ENCODE measurements at places on chromosomes 11 and 22.

- DNase-seq: peak; percentile 38
Observed at GRCh38 chr22:17997456-17997855, 26.9 kb downstream of the MICAL3 start.

- no peak for DNase-seq
Observed at GRCh38 chr11:108960501-108960900, 295.6 kb downstream of the DDX10 start.

GRCh38 chr11:86518211-86518610 lies 143.5 kb downstream of the CCDC81 start:
- DNase-seq: no peak

DNA sequence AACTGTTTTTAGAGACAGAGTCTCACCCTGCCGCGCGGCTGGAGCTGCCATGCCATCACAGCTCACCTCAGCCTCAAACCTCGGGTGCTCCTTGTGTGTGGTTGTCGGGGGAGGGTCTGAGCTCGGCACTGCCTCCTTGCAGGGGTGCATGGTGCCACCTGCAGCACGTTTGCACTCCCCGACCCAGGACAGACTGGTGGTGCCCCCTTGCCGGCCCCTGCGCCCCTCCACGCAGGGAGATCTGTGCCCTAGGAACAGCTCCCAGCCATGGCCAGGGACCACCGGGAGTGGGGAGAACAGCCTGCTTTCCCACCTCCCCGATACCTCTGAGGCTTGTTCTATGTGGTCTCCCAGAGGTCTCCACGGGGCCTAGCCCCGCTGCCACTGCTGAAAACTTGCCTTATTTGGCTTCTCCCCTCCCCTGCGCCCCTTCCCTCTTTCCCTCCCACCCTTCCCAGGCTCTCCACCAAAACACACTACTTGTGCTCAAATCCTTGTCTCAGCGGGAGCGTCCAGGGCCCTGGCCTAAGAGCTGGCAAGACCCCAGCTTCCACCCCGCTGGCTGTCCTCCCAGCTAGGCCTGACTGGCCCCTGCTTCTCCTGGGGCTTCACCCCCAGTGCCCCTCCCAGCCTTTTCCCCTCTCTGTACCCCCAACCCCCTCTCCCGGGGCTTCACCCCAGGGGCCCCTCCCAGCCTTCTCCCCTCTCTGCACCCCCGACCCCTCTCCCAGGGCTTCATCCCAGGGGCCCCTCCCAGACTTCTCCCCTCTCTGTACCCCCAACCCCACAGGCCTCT lies 13.4 kb upstream of the TPCN2 start:
- DNase-seq: no peak

DNA sequence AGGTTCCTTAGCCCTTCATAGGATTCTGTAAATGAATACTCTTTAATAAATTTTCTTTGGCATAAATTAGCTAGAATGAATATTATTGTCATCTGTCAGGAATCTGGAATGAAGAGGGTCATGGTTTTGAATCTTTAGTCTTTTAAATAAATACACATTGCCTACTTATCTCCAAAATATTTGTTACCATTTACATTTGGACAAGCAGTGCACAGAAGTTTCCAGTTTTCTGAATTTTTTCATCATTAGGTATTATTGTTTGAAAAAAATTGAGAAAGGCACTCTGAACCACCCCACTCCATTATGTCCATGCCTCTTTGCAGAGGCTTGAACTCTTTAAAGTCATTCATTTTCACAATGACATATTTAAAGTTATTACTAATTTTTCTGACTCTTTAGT lies 549.0 kb upstream of the LUZP2 start:
- DNase-seq: no peak

DNA sequence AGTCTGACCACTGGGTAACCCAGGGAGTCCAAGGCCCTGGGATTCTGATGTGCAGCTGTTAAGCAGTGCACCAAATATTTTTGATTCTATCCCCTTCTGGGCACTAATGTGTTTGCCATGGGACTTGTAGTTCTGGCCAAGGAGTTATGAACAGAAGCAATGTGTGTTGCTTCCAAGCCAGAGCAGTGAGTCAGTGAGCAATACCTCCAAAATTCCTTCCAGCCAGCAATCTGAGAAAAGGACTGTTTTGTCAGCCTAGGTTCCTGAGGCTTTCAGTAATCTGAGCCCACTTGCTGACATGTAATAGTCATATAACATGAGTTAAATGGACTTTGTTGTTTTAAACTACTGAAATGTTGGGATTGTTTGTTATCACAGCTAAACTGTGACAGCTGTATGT lies 311.4 kb downstream of the NELL1 start:
- no peak for DNase-seq

DNA sequence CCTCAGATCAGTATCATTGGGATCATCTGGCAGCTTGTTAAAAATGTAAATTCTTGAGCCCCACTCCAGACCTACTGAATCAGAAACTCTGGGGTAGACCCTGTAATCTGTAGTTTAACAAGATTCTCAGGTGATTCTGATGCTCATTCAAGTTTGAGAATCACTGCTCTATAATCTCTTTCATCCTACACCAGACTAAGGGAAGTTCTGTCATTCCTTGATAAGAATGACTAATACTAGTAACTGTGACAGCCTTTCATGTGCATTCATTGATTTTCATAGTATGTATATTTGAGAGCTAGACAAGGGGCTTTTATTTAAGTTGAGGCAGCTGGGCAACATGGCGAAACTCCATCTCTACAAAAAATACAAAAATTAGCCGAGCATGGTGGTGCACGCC lies 30.0 kb downstream of the NAT10 start:
- DNase-seq: no peak

- no peak for DNase-seq
Observed at GRCh38 chr22:30031328-30031727, 48.9 kb upstream of the HORMAD2 start.

DNA sequence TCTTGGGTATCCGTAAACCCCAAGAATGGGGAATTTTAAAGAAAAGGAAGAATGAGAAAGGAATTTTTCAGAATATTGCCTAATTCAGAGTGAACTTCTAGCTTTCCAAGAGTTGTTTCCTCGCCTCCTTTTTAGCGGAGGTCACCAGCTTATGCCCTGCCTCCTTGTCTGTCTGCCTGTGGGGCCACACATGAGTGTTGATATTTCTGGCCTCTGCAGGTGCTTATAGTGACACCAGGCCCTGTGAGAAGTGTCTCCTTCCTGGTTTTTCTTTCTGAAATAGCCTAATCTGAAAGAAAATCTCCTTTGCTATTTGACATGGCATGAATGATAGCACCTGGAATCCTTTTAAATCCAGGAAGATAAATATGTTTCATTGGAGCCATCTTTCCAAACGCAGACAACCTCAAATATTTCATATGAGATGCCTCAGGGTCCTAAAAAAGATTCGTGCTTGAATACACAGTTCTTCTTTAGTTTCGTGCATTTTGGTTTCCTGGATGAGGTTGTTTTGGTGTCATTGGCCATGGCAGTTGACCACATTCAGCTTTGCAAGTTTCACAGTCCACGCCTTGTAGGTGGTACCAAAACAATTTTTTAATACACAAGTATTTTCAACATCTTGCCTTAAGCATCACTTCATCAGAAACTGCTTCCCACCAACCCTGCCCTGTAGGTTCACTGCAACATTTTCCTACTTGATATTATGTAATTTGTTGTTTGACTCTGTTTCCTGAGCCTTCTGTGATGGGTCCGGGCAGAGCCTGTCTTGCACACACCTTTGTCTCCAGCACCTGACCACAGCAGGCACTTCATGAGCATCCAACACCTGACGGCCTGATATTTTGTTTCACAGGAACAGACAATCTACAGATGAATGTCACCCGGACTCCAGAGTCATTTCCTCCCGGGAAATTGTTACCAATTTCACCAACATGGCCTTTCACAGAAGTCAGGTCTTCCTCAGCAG lies 159.4 kb downstream of the C11orf91 start:
- DNase-seq: no peak

DNA sequence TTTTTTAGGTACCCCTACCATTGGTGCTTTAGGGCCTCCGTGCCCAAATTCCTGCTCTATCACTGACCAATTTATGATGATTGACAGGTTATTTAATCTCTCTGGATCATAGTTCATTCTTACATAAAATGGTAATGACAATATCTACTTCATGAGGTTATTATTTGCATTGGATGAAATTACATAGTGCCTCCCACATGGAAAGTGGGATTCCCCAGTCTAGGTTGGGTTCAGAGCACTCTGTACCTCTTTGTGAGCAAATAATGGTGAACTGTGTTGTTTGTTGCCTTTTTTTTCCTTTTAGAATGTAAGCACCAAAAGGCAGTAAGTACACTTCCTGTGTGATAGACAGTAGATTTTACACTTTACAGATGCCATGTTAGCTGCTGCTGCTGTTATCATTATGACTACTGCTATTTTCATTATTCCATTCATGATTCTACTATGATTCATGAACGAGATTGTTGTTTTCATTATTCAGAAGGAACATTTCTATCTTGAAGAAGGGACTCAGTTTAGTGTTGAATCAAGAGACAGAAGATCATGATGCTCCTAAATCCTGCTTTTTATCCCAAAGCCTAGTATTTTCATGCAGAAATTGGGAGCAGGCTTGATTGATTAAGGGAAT lies 100.8 kb downstream of the ALX4 start:
- no peak for DNase-seq

DNA sequence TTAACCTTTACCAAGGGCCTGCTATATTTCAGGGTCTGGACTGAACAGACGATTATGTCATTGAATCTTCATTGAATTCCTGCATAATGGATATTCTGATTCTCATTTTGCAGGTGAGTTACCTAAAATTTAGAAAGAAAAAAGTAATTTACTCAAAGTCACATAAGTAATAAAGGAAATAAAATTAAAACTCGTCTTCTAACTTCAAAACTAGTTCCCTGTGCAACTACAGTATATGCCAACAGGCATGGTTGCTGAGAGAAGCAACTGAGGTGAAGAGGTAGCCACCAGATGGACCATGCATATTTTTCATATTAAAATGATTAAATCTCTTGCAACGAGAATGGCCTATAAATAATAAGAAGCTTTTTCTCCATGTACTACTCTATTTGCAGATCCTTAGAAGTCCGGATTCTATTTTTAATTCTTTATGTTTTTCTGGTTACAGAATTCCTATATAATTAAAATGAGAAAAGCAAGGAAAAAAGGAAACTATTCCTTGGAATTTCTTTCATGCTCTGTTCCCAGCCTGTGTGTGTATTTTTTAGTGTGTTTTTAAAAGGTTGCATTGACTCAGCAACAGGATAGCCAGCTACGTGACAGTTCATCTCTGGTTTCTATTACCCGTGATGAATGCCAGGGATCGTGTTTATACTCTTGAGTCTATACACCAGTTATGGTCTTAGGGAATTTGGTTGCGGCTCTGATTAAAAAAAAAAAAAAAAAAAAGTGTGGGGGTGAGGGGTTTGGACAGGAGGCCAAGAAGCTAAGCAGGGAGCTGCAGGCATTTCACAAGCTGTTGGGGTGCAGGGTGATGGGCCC lies 186.8 kb downstream of the ETS1 start:
- DNase-seq: no peak

- no peak for DNase-seq
Observed at GRCh38 chr11:554428-555226, 5.9 kb downstream of the LMNTD2 start.

GRCh38 chr11:26947379-26947844 lies 46.5 kb upstream of the FIBIN start:
- DNase-seq: peak; percentile 66

DNA sequence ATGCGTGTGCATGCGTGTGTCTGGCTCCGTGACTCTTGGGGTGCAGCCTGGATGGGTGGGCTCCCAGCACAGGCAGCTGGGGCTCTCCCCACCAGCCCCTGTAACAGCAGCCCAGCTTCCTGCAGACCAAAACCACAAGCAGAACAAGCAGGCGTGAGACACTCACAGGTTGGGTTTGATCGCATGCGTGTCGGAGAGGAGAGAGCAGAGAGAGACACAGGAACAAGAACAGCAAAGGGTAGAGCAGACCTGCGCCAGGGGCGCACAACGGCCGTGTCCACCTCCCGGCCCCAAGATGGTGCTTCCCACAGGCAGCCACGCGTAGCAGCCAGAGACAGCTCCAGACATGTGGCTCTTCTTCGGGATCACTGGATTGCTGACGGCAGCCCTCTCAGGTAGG lies at the start of gene CD6:
TSS of gene CD6 (plus strand) at position 161 of the 400 bp plus-strand sequence. CDS start at position 347, 186 bp downstream.
- no peak for DNase-seq

- DNase-seq: no peak
Observed at GRCh38 chr11:128022007-128022368, 565.4 kb downstream of the ETS1 start.

DNA sequence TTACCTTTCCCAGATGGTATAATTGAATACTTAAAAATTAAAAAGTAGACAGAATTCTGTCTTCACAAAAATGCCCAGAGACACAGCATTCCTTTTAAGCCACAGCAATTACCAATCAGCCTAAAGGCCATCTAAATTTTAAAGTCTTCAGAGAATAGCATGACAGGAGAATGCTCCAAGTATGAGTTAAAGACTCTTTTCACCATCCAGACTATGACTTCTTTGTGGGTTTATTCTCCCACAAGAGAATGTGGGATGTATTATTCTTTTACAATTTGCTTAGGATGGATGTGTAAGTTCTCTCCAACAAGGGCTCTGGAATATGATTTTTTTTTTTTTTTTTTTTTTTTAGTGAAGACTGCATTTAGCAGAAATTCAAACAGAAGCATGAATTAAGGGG lies 249.9 kb downstream of the TTC28 start:
- no peak for DNase-seq

DNA sequence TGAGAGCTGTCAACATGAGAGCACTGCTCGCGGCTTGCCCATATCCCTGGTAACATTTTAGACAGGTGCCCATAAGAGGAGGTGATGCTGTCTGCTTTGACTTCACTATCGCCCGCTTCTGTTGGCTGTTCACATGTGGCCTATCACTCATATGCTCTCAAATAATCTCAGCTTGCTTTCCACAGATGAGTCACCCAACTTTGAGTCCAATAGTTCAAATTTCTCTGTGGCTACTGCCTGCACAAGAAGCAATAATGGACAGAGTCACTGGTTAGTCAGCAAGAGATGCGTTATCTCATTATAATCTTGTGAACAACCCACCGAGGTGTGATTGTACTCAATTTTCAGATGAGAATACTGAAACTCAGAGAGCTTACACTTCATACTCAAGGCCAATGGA lies 1714.1 kb downstream of the LRRC4C start:
- peak; percentile 13 for DNase-seq

DNA sequence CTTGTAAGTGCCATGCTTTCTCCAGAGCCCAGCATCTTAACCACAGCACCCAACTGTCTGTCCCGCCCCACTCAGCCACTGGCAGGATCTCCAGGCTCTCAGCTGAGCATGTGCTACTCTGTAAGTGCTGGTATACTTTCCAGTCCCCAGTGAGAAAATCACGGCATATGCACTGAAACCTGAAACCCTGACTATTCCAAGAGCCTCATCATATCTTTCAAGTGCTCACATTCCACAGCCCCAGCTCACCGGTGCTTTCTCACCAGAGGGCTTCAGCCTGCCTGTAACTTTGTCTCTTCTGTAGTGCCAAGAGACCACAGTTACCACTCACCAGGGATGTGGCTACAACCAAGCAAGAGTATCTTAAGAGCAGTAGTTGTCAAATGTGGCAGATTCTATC lies 24.4 kb upstream of the PAMR1 start:
- DNase-seq: peak; percentile 52

DNA sequence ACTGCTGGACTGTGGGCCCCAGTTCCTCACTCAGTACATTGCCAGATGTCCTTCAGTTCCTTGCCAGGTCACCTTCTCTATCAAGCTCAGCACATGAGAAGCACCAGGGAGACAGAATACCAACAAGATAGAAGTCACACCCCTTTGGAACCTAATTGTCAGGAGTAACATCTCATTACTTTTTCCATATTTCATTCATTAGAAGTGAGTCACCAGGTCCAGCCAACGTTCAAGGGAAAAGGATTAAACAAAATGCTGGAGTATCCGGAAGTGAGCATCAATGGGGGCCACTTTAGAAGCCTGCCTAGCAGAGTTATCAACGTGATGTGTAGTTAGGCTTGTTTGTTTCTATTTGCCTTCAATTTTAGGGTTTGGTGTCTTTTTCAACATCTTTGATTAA lies 569.3 kb downstream of the MIAT start:
- DNase-seq: no peak

Measured in retinal pigment epithelial cell (primary cell).